IMR-90 (cell line): ENCODE measurements at places on chromosomes 6 and 20. TPM values are rescaled to one million over a fixed set of nuclear protein-coding genes. Genes with fewer than 3 reads are reported as not detected.

The CTCFL gene
- total RNA-seq: not detected in 2 replicates

The GSTA2 gene
- not detected in 2 replicates for total RNA-seq

The IRAK1BP1 gene
- 1.9 and 2.2 TPM in 2 replicates for total RNA-seq

The PRDM13 gene
- total RNA-seq: not detected in 2 replicates

The RAET1L gene
- total RNA-seq: not detected in 2 replicates

The RPP21 gene
- 20.6 and 28.9 TPM in 2 replicates for total RNA-seq

The HIVEP1 gene
- 16.7 and 17.2 TPM in 2 replicates for total RNA-seq
